Stimulated activated CD4-positive, alpha-beta T cell treated with anti-CD3 and anti-CD28 coated beads, Interleukin-15, amount 100 ng/mL, for 24 hours (primary cell): ENCODE measurements at places on chromosomes 3 and 15.
A peak's percentile ranks its signal among the peaks of the same experiment; 100 is the strongest.

GRCh38 chr3:127100459-127101410 is 92.2 kb upstream of the PRR23E start:
- DNase-seq: no peak

GRCh38 chr3:184596886-184597575 is 35.4 kb downstream of the EPHB3 start:
- no peak for DNase-seq

GRCh38 chr3:5974630-5975322 is 787.3 kb downstream of the EDEM1 start:
- DNase-seq: no peak

GRCh38 chr15:55846116-55846707 is 103.3 kb upstream of the PRTG start:
- DNase-seq: peak; percentile 39

DNA sequence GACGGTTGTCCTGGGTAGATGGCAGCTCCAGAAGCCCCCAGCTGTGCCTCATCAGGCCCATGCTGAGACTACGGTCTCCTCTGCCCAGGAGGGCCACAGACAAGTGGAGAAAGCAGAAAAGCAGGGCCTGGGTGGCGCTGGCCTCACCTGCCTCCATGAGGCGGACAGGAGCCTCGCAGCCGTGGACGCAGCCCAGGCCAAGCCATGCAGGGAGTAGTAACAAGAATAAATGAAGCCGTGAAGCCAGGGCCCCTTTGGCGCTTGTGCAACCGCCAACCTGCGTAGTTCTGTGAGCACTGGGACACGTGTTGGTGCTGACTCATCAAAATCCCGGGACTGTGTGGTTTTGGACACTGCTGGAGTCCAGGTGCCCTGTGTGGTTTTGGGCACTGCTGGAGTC is 12.3 kb upstream of the MUC4 start:
- DNase-seq: no peak

GRCh38 chr3:100988080-100988479 is 5.1 kb downstream of the ABI3BP start:
- no peak for DNase-seq

GRCh38 chr3:40975711-40976121 is 223.6 kb upstream of the CTNNB1 start:
- no peak for DNase-seq

GRCh38 chr3:23741036-23741706 is 64.6 kb upstream of the UBE2E1 start:
- no peak for DNase-seq

DNA sequence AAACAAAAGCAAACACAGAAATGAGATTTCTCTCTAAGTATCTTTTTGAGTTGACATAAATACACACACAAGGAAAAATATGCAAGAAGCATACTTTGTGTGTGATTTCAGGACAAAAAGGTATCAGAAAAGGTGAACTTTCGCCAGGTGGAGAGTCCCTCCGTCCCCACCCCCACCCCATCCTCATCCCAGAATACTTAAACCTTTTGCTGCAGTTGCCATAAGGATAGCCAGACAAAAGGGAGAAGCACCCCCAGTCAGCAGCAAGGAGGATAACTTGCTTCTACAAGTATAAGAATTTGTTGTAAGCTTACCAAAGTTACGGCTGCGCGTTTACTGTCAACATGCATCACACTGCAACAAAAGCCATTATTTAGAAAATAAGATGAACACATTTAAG is 10.3 kb downstream of the FOXP1 start:
- DNase-seq: no peak

DNA sequence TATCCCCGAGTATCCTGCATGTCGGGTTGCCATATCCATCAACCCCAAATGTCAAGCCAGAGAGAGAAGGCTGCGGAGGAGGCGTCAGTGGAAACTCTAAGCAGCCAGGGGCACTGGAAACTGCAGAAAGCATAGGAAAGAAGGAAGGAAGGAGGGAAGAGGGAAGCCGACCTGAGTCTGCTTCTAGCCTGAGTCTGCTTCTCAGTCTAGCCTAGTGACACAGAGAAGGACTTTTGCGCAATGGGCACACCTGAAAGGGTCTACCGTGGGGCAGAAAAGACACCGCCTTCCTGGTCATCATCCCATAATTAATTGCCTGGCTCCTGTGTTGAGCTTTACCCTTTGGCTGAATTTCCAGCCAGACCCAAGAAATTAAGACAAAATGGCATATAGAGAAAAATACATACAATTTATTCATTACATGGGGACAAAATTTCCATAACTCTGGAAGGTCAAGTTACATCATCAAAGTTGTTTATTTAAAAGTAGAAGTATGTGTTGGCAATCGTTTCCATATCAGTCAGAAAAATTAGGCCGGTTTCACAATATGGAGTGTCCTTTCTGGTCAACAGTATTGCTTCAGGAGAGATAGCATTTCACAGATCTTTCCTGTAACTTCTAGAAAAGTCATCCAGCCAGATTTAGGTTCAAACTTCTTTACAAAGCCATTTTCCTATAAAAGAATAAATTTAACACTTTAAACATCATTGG is 10.3 kb downstream of the BCL2A1 start:
- DNase-seq: no peak

- DNase-seq: no peak
These were observed 213.5 kb upstream of the PRICKLE2 start for GRCh38 chr3:64438812-64439211.

GRCh38 chr3:99945328-99945995 is 127.8 kb downstream of the CMSS1 start:
- DNase-seq: no peak

GRCh38 chr3:182234881-182235280 is 523.2 kb downstream of the SOX2 start:
- DNase-seq: no peak

DNA sequence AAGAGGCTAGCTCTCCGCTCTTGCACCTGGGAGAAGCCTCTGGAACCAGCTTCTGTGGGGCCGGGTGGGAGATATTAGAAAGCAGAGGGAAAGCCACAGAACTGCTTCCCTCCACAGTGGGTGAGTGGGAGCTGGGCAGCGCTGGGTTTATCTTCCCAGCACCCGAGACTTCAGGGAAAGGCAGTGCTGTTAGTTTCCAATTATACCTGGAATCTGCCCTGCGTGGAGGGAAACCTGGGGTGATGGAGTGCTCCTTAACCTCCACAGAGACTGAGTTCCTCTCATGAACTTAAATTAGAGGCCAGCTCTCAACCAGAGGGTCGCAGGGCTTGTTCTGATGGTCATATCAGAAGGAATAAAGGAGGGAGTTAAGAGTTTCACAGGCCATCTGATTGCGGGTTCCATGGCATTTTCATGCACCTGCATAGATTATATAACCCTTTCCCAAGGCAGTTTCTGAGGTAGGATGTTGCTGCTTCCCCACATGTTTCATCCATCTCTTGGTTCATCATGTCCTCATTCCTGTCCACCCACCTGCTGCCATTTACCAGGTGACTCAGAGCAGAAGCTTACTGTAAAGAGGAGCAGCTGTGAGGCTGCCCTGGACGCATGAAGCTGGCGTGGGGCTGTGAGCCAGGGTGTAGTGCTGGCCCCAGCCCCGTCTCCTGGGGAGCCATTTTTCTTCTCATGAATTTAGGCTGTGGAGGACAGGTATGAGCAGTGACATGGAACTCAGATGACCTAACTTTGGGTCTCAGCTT is 42.5 kb downstream of the CA12 start:
- no peak for DNase-seq

GRCh38 chr15:77759896-77760592 is 127.3 kb upstream of the LINGO1 start:
- no peak for DNase-seq

DNA sequence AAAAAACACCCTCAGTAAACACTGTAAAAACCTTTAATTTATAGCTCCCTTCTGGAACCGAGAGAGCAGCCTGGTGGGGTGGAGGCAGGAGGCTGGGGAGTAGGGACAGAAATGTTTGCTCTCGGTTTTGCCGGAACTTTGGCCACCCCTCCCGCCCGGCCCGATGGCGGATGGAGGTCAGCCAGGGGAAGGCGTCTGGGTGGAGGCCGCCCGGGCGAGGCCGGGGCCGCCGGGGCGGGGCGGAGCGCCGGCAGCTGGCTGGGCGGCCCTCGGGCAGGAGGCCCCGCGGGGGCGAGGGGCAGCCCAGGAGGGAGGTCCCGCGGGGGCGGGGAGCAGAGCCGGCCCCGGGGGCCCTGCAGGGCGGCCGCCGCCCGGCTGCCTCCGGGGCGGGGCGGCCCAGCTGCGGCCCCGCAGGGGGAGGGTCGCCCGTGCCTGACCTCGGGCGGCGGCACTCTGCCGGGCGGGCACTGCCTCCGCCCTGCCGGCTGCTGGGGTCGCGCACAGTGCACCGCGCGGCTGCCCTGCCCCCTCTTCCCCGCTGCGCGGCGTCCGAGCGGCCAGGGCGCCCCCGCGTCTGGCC is 829 bp upstream of the SKIL start:
- DNase-seq: peak; percentile 70

DNA sequence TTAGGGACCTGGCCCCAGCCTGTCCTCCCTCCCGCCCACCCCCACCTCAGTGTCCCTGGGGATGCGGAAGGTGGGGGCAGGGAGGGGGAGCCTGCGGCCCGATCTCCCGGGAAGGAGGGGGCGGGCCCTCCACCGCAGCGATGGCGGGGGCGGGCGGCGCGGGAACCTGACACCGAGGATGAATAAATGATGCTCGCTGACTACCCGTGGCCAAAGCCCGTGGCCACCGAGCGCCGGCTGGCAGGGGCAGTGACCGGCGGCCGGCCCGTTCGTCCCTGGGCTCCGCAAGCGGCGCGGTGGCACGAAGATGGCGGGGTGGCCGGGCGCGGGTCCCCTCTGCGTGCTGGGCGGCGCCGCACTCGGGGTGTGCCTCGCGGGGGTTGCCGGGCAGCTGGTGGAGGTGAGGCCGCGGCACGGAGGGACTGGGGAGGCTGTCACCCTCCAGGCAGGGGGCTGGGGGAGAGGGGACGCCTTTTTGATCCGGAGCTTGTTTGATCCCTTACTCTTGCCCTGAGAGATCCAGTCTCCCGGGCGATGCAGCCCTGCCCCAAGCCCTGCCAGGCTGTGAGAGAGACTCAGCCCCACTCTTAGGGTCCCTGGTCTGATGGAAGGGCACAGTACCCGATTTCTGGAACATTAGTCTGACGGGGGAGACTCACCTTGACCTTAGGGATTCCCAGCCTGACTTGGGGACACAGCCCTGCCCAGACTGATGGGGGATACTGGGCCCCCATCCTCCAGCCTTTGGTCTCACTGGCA is at the start of gene TMIE:
TSS of gene TMIE (plus strand) at position 212 of the 759 bp plus-strand sequence. CDS start at position 308, 96 bp downstream.
- DNase-seq: peak; percentile 22
